ENCODE measurements at places on chromosomes 11 and 22. TPM values are rescaled to one million over a fixed set of nuclear protein-coding genes. Genes with fewer than 3 reads are reported as not detected.
A peak's percentile ranks its signal among the peaks of the same experiment; 100 is the strongest.

DNA sequence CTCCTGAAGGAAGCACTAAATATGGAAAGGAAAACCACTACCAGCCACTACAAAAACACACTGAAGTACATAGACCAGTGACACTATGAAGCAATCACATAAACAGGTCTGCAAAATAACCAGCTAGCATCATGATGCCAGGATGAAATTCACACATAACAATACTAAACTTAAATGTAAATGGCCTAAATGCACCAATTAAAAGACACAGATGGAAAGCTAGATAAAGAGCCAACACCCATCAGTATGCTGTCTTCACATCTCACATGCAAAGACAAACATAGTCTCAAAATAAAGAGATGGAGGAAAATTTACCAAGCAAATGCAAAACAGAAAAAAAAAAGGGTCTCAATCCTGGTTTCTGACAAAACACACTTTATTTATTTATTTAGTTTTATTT lies 171.7 kb downstream of the TTC28 start:
- H3K4me3 ChIP-seq, result no peak overlapping the region
- no peak overlapping the region for H3K27ac ChIP-seq
- no peak for DNase-seq
- H3K4me1 ChIP-seq, result no peaks in the 10 kb centered on the region
- no peaks in the 10 kb centered on the region for H3K36me3 ChIP-seq

DNA sequence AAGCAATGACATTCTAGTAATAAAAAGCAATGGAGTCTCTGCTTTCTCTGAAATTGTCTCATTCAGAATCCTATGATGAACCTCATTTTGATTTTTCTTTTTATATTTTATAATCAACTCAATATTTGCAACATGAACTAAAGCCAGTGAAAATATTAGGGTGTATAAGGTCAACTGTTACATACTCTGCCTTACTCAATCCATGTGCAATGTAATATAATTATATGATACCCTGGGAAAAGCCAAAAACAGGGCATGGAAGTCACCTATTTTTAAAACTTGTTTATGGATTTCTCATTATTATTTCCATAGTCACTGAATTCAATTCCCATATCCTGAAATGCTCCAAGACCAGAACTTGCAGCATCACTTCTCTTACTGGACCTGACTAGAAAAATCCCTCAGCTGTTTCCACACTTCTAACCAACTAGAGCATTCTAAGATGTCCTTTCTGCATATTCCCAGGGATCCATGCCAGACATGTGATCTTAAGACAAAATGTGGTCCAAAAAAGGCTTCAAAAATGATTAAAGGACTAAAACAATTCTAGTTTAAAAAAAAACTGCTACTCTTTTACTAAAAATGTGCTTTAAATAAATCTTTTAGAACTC lies 97.3 kb downstream of the GUCY1A2 start:
- no peaks in the 10 kb centered on the region for H3K36me3 ChIP-seq
- H3K27me3 ChIP-seq, result no peaks in the 10 kb centered on the region
- no peaks in the 10 kb centered on the region for H3K4me1 ChIP-seq

- no peak for DNase-seq
- no peaks in the 10 kb centered on the region for H3K36me3 ChIP-seq
- no peaks in the 10 kb centered on the region for H3K4me1 ChIP-seq
- H3K4me3 ChIP-seq, result no peak overlapping the region
Measured at GRCh38 chr22:20194681-20195593, 44.1 kb upstream of the CCDC188 start.

DNA sequence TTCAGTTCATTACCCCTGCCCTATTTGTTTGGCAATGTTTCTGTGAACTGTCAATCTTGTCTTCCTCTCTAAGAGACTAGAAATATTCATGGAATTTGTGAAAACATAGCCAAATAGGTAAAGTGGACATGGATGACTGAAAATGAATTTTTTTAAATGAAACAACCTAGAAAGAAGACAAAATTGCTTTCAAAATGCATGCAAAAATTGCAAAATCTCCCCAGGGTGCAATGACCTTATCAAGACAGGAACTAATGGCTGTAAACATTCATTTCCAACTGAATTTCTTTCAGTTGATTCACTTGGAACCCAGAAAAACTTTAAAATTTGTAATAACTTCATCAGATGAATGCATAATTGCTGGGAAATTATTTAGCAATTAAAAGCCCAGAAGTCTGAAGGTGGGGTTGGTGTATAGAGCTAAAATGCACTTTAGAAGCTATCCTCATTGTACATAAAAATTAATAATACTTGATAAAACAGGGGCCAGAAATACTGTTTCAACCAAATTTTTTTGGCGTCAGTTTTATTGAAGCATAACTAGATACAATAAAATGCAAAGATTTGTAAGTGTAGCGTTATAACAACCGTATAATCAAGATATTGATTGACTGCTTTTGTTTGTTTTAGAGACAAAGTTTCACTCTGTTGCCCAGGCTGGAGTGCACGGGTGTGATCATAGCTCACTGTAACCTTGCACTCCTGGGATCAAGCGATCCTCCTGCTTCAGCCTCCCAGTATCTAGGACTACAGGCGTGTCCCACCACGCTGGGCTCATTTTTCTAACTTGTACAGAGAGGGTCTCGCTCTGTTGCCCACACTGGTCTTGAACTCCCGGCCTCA lies 27.6 kb upstream of the SLC35C1 start:
- H3K27ac ChIP-seq, result no peak overlapping the region
- H3K4me3 ChIP-seq, result no peak overlapping the region
- no peaks in the 10 kb centered on the region for H3K27me3 ChIP-seq
- no peaks in the 10 kb centered on the region for H3K4me1 ChIP-seq

DNA sequence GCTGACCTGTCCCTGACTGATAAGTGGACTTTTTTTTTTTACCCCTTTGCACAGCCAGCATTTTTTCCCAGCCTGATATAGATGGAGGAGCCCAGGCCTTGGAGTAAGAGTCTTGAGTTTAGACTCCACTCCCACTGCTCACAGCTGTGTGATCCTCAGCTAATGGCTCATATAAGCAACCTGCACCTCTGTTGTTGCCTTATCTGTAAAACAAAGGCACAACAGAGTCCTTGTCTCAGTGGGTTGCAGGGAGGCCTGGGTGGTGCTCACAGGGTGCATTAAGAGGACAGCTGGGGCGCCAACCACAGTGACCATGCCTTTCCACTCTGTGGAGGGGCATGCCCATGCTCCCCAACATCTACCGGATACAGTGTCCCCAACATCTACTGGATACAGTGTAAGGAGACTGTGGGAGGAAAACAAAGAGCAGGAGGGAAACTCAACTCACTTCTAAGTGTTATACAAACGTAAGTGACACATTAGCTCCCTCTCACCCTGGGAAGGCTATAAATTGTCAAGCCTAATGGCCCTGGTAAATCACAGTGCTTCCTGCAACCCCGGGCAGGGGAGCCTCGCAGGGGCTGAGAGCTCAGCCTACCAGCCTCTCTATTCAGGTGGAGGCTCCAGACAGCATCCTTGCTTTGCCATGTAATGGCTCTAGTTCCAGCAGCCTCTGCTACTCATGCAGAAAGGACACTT lies 109.5 kb downstream of the TENM4 start:
- no peaks in the 10 kb centered on the region for H3K27me3 ChIP-seq
- H3K36me3 ChIP-seq, result no peaks in the 10 kb centered on the region
- H3K4me3 ChIP-seq, result no peak overlapping the region
- DNase-seq, result no peak
- H3K4me1 ChIP-seq, result no peaks in the 10 kb centered on the region

DNA sequence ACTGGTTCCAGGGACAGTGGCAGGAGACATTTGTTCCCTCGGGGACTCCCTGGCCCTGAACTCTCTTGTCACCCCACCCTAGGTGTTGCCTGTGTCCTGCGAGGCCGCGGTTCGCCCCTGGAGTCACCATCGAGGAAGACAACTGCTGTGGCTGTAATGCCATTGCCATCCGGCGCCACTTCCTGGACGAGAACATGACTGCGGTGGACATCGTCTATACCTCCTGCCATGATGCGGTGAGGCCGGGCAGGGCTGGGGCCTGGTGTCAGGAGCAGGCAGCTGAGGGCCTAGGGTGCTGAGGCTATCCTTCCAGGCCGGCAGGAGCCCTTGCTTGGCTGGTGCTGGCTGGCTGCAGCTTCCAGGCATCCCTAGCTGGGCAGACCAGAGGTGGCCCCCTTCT lies 17.7 kb upstream of the MYRF start:
- H3K36me3 ChIP-seq, result peaks cover 5% of the 10 kb centered on the region
- no peaks in the 10 kb centered on the region for H3K27me3 ChIP-seq
- H3K4me3 ChIP-seq, result no peak overlapping the region
- H3K27ac ChIP-seq, result no peak overlapping the region

DNA sequence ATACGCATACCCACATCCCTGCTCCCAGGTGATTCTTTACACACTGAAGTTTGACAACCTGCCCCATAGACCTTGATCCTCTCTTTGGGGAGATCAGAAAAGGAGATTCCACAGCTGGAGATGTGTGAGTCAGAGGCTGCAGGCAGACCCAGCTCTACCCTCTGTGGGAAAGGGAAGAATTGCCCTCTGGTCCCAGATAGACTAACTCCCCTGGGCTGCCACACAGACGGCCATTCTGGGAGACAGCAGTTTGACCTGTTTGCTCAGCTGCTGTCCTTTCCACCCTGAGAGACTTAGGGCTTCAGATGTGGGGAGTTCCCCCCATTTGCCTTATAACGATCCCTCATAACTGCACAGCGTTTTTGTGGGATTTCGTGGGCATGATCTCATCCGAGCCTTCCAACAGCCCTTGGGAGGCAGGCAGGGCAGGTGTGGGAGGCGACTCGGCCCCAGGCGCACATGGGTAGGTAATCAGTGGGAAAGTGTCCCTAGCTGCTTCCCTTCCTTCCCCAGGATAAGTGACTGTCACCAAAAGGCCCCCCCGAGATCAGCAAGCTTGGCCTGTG lies 14.1 kb downstream of the FAM83F start:
- no peak overlapping the region for H3K4me3 ChIP-seq
- no peak for DNase-seq
- H3K27me3 ChIP-seq, result no peaks in the 10 kb centered on the region
- H3K36me3 ChIP-seq, result no peaks in the 10 kb centered on the region

DNA sequence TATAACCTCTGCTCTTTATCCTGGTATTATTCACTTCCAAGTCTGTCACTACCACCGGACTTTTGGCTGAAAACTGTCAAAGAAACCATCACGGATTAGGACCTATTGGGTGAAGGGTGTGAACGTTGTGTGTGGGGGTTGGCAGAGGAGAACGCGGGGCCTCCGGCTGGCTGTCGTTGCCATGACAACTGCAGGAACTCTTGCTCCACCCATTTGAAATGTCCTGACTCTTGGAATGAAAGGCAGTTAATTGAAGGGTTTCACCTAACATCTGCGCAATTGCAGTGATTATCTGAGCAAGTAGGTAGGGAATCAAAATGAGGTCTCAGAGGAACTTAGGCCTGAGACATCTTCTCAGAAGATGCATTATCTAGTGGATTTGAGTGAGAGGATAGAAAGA lies 60.9 kb upstream of the CLMP start:
- no peaks in the 10 kb centered on the region for H3K36me3 ChIP-seq
- no peak overlapping the region for H3K27ac ChIP-seq
- H3K4me1 ChIP-seq, result peaks cover 4% of the 10 kb centered on the region
- H3K27me3 ChIP-seq, result no peaks in the 10 kb centered on the region
- no peak for DNase-seq

DNA sequence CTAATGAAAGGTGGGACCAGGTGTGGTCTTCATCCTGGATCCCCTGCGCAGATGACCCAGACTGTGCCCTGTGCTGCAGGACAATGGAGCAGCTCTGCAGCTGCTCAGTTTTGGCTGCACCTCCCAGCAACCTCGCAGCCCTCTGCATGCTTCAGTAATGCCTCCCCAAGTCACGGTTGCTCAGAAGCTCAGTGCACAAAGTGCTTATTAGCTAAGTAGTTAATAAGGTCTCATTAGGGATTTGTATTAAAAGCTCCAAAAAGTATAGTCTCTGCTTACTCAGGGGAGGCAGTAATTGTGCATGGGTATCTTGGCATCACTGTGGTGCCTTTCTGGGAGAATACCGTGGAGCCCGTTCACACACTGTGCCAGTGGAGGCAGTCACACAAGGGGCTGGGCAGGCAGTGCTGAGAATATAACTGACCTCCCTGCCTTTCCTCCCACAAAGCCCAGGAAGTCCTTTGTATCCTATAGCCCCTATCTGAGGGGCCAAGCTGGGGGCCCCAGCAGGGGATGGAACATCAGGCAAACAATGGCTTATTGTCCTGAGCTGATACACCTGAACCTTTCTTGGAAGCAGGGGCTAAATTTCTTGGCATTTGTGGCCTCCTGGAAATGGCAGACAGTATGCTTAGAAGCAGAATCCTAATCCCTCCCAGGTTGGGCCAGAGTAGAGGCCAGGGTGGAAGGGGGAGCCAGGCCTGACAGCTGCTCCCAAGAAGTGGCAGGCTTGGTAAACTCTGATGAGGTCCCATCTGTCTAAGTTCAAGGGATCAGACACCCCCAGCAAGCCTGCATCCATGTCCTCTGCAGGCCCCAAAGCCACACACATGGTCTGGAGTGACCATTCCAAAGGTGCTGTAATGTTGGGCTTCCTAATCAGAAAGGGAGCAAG lies 125.5 kb upstream of the PARVA start:
- no peak overlapping the region for H3K4me3 ChIP-seq
- DNase-seq, result no peak
- peak overlapping the region; percentile 38 for H3K27ac ChIP-seq
- peaks cover 82% of the 10 kb centered on the region for H3K36me3 ChIP-seq

- H3K4me3 ChIP-seq, result no peak overlapping the region
- no peak overlapping the region for H3K27ac ChIP-seq
- peaks cover 8% of the 10 kb centered on the region for H3K4me1 ChIP-seq
- H3K36me3 ChIP-seq, result no peaks in the 10 kb centered on the region
- no peaks in the 10 kb centered on the region for H3K27me3 ChIP-seq
Measured at GRCh38 chr22:24506802-24507438, 11.8 kb downstream of the UPB1 start.

DNA sequence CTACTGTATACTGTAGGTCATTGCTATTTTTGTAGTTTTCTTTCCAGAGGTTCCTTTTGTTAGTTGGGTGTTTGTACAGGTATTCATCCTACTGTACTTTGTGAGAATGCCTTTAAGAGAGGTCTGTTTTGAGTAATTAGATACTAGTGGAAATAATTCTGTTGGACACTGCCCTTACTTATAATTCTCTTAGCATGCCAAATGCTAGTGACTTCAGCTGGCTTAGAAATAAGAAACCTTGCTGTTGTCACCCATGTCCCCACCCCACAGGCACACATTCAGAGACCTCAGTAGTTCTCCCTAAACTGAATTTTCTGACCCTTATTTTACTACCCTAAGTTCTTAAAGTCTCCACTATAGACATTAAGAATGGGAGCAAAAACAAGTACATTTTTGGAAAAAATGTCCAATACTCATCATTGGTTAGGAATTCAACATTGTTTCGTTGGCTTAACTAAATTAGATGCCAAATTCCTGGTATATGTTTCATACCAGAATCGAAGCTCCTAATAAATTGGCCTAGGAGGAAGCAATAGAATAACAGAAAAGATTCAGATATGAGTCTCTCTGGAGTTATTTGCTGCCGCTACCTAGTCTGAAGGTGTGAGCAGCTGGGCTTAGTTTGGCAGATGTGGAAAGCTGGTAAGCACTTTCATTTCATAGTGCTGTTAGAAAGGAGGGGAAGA lies 28.4 kb downstream of the ZNF143 start:
- DNase-seq, result no peak
- peak overlapping the region; percentile 35 for H3K27ac ChIP-seq
- H3K4me3 ChIP-seq, result no peak overlapping the region

Gene EP300
- total RNA-seq, result 47.7 TPM

Gene MRPL49
- 43.2 TPM for total RNA-seq

Gene MUC5B
- under 0.01 TPM for total RNA-seq

Gene OR5P2
- not detected for total RNA-seq
